ENCODE measurements at places on chromosomes 13 and 19. TPM values are rescaled to one million over a fixed set of nuclear protein-coding genes. Genes with fewer than 3 reads are reported as not detected.

The SPRED3 gene
- total RNA-seq: 1.0 TPM

The APOE gene
- 19.6 TPM for total RNA-seq

The KCNRG gene
- total RNA-seq: 0.41 TPM

The JOSD2 gene
- total RNA-seq: 10.9 TPM

The NEK5 gene
- 0.19 TPM for total RNA-seq

The GPI gene
- 50.5 TPM for total RNA-seq

The NTF4 gene
- not detected for total RNA-seq

The CNN1 gene
- total RNA-seq: 5.2 TPM

The TSSK6 gene
- 1.5 TPM for total RNA-seq

The ANGPTL8 gene
- total RNA-seq: not detected

The CXCL17 gene
- total RNA-seq: 5.1 TPM

The COX6B1 gene
- total RNA-seq: 133 TPM

DNA sequence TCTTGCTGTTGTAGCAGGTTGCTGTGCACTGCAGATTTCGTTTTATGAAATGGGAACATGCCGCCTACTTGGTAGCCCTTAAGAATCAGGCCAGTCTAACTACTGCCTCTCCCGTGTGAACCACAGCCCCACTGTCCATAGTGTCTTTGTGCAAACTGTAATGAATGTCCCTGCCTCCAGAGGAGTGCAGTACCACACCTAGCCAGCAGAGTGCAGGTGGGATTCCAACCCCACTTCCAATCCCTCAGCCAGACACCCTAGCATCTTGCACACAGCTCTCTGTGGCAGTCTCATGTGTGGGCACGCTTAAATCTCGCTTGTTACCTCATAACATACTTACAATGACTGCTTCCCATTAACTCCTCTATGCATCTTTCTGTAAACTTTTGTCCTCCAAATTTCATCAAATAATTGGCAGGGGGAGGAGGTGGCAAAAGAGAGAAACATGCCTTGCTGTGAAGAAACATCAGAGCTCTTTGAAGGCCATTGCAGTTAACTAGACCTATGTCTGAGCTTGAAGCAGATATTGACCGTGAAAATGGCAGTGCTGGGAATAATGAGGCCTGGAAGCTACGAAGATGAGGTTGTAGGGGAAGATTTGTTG, 47.2 kb downstream of the ZAR1L start:
- DNase-seq: peak; percentile 37

- DNase-seq: no peak
These were observed 253.6 kb upstream of the MAB21L1 start for GRCh38 chr13:35729926-35730627.

GRCh38 chr13:30785191-30785850, 50.0 kb downstream of the ALOX5AP start:
- DNase-seq: no peak

DNA sequence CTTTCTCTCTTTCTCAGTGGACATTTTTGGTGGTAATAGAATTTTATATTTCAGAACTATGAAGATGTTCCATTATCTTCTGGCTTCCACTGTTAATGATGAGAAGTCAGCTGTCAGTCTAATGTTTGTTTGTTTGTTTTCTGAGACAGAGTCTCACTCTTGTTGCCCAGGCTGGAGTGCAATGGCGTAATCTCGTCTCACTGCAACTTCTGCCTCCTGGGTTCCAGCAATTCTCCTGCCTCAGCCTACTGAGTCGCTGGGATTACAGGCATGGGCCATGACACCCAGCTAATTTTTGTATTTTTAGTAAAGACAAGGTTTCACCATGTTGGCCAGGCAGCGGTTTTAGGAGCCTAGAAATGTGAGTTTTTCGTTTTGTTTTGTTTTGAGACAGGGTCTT, 4.7 kb downstream of the ZNF317 start:
- no peak for DNase-seq

DNA sequence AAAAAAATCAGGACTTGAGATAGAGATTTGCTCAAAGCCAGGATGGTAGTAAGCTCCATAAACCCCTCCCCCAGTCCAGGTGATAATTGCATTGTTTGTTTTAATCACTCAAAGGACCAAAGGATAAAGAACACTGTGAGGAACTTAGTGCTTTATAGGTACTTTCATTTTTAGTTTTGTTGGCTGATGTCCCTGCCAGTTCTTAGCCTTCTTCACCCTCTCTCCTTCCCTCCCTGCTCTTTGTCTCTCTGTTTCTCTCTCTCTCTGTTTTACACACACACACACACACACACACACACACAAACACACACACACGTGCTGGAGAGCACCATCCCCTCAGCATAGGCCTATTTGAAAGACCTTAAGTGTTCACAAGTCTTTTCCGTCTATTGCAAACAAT, 5.2 kb downstream of the FRY start:
- DNase-seq: no peak

DNA sequence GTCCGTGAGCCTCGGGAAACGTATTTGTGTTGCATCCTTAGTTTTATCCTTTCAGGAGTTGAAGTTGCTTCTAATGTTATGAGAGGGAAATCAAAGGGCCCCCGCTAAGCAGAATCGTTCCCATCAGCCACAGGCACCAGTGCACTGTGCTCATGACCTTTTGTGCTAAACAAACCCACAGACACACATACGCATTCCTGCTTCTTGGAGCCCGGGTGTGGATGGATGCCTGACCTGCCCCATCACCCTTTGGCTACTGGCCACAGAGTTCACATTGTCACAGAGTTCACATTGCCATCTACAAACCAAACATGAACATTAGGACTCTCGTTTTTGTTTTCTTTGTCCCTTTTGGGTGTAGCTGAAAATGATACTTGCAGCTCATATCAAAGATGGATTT, 47.2 kb downstream of the CHST8 start:
- DNase-seq: no peak

DNA sequence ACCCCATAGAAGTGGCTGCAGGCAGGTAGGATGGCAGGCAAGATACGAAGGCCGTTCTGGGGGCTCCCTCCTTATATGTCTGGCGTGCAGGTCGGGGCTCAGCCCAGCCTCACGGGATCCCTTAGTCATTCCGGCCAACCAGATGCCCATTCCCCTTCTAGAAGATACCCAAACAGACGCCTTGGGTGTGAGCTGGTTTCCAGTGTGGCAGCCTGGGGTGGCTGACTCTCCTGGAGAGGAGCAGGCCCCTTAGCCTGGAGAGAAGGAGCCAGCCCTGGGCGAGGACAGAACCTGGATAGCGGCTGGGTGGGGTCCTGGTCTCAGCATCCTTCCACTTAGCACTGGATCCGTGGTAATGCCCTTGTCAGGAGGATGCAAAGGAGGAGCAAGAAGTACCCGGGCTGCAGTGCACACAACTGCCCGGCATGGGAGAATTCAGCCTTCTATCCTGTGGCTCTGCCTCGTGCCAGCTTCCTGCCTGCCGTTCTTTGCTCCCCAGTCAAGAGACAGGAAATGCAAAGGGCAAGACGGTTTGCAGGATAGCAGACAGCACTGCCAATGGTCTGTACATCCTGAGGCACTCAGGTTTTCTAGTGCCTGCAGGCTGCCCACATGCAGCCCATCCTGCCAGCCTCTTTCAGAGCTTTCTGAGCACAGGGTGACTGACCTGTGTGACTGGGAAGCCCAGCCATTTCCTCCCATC, 56.7 kb upstream of the WASF3 start:
- DNase-seq: no peak

DNA sequence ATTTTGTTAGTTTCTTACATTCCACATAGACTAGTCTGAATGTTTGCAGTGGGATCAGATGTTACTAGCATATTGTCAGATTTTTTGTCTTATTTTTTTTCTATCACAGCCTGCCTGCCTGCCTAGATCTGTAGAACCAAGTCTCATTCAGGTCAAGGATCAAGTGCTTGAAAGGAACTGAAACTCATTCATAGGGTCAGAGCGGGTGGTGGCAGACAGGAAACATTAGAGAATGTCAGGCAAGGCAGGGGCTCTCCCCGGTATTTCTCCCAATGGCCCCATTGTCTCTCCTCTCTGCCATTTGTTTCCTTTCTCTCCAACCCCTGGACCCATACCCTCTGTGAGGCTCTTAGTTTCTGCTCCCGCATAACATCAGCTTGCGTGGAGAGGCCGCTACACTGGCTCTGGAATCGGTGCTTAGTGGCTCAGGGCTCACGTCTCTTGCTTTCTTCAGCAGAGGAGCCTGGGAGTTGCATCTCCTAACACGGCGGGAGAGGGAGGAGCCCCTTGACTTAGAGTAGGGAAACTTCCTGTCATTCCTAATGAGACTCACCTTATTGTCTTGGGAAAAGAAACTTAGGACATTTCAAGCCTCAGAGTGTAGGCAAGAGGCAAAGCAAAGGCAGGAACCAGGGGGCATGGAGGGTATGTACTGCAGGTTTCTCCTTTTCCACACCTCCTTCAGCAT, 35.6 kb upstream of the SPATA13 start:
- no peak for DNase-seq

GRCh38 chr13:31949486-31949885, 82.1 kb upstream of the FRY start:
- no peak for DNase-seq

- DNase-seq: no peak
These were observed 28.5 kb upstream of the RBM26 start for GRCh38 chr13:79434556-79434955.

DNA sequence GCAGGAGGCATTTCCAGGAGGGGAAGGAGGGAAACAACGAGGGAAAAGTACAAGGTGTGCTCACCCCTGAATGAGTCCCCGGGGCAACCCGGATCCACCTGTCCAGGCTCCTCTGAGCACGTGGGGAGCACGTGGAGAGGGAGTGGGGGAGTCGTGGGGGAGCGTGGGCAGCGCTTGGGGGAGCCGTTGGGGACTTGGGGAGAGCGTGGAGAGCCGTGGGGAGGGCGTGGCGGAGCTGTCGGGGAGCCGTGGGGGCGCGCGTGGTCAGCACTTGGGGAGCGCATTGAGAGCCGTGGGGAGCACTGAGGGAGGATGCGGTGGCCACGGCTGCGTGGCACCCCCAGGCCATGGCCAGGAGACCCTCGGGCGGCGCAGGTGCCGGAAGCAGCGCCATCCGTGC, 52.8 kb downstream of the IRS2 start:
- DNase-seq: no peak

DNA sequence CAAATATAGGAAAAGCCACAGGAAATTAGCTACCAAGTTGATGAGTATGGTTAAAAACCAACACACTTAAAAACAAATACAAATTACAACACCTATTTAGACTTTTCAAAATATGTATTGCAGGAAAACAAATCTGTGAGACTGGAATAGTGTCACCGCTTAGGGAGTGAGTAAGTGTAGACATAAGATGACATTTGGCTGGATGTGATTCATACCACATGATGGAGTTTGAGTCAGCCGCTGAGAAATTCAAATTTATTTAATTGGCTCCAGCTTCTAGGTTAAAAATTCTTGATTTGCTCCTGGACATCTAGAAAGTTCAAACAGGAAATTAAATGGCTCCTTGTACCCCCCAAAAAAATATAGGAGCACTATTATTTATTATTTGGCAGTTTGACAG, 531.7 kb downstream of the SLITRK1 start:
- DNase-seq: no peak

DNA sequence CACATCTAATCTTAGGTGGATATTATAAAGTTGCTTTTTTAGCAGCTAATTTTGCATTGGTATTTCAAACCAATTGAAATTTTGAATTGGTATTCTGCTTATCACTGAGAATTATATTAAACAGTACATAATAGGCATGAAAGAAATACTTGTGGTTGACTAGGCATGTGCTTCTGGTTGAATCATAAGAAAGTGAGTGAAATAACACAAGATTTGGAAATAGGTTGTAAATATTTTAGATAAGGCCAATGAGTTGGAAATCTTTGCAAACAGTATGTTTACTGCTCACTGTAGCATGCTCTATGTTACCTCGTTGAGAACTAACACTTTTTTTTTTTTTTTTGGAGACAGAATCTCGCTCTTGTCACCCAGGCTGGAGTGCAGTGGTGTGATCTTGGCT, 66.8 kb upstream of the RFC3 start:
- no peak for DNase-seq

DNA sequence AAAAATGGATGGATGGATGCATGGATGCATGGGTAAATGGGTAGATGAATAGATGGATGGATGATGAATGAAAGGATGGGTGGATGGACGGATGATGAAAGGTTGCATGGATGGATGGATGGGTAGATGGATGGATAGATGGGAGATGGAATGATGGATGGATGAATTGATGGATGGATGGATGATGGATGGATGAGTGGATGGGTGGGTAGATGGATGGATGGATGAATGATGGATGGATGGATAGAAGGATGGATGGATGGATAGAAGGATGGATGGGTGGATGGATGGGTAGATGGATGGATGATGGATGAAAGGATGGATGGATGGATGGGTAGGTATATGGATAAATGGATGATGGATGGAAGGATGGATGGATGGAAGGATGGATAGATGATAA, 115.1 kb upstream of the LSM14A start:
- no peak for DNase-seq

GRCh38 chr13:23561261-23561660, 9.0 kb upstream of the TNFRSF19 start:
- DNase-seq: no peak

DNA sequence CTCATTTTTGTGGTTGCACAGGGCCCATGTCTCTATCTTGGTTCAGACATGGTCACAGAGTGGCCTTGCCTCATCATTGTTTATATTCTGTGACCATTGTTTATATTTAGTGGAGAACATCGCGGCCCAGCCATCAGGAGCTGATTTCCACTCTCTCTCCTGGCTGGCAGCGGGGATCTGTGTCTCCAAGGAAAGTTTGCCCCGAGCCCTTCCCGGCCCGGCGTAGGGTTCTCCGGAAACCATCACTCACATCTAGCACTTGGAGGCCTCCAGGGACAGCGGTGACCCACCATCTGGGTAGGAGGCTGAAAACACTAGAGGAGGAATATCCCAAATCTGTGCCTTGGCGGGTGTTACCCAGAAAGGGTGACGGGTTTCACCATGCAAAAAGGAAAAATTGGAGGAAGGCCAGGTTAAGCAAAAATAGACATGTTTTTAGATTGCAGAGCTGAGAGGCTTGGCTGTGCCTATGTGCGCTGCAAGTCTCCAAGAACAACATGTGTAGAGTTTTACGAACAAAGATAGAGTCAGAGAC, 726 bp upstream of the ZNF358 start:
- DNase-seq: no peak

- no peak for DNase-seq
These were observed 17.7 kb downstream of the TMEM272 start for GRCh38 chr13:51827254-51827653.
